Stomach (tissue), 19 donors: ENCODE measurements at places on chromosomes 2 and 18. TPM values are rescaled to one million over a fixed set of nuclear protein-coding genes. Genes with fewer than 3 reads are reported as not detected.

The RFTN2 gene
- polyA plus RNA-seq: 2.7 TPM

The ALPG gene
- polyA plus RNA-seq: not detected

The ADCYAP1 gene
- 0.25 TPM for polyA plus RNA-seq

The SCN7A gene
- polyA plus RNA-seq: 3.2 TPM

The NT5C1B gene
- not detected for polyA plus RNA-seq

The CREG2 gene
- 0.05 TPM for polyA plus RNA-seq

The IL36G gene
- not detected for polyA plus RNA-seq

The SERPINB5 gene
- not detected for polyA plus RNA-seq

The CRACDL gene
- 5.8 TPM for polyA plus RNA-seq

The STARD6 gene
- polyA plus RNA-seq: not detected

The ASXL3 gene
- 0.61 TPM for polyA plus RNA-seq

The UNC80 gene
- polyA plus RNA-seq: 0.08 TPM

The SKOR2 gene
- not detected for polyA plus RNA-seq

The SERPINB7 gene
- 5.2 TPM for polyA plus RNA-seq

The REG3A gene
- polyA plus RNA-seq: 73.4 TPM

The EPAS1 gene
- 47.1 TPM for polyA plus RNA-seq

The MOCOS gene
- polyA plus RNA-seq: 2.9 TPM

The PLGLB1 gene
- polyA plus RNA-seq: 4.6 TPM

The RAD51AP2 gene
- polyA plus RNA-seq: not detected
